ENCODE measurements at places on chromosomes 4 and X.

DNA sequence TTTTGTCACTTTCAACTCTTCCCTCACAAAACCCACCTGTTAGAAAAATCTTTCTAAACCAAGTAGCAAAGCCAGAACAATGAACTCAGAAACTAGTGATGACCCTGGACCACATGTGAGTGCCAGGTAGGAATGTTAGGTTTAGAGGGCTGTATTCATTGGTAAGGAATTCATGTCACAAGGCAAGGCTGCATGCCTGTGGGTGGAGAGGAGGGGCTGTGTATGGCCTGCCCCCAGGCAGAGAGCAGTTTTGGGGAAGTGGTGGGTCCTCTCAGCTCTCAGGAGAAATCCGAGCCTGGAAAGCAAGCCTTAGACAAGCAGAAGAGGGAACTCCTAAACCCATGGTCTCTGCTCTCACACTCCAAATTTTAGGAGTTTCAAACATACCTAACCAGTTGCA is 2.4 kb downstream of the RNF175 start:
- DNase-seq, result no peak

DNA sequence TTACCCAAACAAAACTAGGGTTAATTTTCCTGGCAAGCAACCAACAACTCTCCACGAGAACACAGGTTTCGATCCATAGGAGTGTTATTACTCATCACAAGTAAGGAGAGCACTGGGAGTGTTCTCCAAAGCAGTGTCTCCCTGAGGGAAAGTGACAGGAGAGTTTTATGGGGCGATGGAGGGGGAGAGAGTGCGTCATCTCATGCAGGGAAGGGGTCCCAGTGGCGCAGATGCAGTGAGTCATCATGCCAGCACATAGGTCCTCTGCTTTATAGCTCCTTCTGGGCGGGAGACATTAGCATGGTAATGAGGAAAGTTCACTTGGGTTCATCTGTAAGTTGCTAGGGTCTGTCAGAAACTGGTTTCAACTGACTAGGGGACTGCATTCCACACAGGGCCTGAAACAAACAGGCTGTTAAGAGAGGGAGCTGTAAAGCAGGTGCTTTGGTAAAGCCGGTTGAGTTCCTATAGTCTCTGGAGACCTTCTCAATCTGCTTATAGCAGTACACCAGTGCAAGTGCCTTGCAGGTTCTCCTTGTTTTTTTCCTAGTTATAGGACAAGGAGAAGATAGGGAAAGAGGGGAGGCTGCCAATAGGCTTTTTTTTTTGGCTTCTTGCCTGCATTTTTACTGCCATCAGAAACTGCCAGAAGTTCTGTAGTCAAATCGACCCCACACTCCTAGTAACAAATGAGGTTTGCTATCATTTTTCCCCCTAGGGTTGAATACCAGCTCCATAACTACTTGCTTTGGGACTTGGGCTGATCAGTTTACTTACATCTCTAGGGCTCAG is 12.8 kb upstream of the BOD1L1 start:
- DNase-seq, result no peak

DNA sequence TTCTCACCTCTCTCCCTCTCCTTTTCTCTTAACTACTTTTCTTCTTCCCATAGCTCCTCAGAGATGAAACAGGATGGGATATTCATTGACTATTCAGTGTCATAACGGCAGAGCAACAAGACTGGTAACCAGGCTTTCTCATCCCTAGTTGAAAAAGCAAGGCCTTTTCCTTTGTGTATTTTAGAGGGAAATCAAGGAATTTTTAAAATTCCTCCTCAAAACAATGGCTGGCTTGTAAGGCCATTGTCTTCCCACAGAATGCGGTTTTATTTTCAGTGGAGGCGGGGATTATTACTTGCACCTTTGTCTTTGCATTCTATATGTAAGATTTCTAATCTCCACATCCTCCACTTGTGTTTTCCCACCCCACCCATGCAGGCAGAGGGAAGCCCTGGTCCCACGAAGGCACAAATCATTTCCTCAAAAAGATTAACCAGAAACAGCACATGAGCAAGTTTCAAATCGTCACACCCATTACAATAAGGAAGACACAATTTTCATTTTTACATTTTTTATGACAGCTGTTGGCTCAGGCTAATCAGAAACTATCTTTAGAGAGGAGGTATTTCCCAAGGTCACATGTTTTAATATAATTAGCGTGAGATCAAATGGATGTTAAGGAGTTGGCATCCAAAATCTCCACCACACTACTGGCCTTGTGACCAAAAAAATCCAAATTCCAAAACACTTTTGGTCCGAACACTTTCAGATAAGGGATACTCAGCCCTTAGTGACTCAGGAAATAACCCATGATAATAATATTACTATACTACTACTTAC is 53.0 kb upstream of the KDR start:
- DNase-seq, result no peak

GRCh38 chr4:25970226-25970675 is 56.2 kb downstream of the SMIM20 start:
- no peak for DNase-seq

- no peak for DNase-seq
Observed at GRCh38 chrX:119459181-119459580, 9.1 kb upstream of the SLC25A5 start.
